ENCODE measurements at places on chromosomes 6 and 20.
A peak's percentile ranks its signal among the peaks of the same experiment; 100 is the strongest.

DNA sequence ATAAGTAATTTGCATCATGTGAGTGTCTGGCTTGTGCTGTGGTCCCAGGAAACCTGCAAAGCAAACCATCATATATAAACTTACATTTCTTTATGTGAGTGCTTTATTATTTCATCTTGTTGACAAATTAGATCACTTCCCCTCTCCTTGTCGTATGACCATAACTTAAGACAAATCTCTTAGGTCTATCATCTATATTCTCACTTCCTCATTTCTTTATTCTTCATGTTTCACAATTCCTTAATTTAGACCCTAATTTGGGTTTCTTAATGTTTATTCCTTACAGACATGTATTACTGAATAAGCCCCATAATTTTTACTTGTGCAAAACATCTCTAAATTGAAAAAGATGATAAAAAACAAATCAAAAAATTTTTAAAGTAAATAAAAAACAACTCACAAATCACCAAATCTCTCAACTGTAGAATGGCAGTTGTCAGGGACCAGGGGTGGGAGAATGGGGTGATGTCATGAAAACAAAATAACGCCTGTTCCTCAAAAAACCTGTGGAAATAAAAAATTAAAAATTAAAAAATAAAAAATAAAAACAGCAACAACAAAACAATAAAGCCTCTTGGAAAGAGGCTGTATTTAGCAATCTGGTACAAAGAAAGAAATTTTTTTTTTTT lies 49.5 kb upstream of the FBXO30 start:
- no peak for DNase-seq

DNA sequence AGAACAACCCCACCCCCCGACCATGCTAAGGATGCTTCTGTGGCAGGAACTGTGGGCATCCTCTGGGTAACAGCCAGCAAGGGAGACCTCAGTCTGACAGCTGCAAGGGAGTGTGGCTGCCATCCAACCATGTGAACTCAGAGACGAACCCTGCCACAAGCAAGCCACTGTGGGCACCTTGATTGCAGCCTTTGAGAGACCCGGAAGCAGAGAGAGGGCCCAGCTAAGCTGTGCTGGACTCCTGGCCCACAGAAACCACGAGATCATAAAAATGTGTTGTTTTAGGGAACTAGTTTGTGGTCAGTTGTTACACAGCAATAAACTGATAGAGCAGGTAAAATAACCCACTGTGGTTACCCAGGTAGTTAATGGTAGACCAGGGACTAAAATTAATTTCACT lies 414.6 kb downstream of the CDH26 start:
- no peak for DNase-seq

- no peak for DNase-seq
Observed at GRCh38 chr6:21144928-21145327, 448.6 kb upstream of the SOX4 start.

- peak; percentile 22 for DNase-seq
Observed at GRCh38 chr6:52389626-52390360, 27.8 kb downstream of the PAQR8 start.

- no peak for DNase-seq
Observed at GRCh38 chr6:112701201-112701600, 354.1 kb downstream of the RFPL4B start.

DNA sequence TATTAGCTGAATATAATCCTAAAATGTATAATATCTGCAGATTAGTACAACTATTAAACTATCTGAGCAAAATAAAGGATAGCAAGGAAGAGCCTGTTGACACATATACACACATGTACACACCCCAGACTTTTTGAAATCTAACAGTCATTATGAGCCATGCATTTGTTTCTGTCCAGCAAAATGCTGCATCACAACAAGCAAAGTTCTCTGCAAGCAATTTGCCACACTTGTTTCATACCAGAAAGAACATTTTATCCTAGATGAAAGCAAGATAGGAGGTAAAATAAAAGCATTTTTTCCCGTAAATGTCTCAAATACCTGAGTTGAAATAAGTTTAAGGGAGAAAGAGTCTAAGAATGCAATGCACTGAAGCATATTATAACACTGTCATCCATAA lies 145.2 kb downstream of the COL21A1 start:
- no peak for DNase-seq

DNA sequence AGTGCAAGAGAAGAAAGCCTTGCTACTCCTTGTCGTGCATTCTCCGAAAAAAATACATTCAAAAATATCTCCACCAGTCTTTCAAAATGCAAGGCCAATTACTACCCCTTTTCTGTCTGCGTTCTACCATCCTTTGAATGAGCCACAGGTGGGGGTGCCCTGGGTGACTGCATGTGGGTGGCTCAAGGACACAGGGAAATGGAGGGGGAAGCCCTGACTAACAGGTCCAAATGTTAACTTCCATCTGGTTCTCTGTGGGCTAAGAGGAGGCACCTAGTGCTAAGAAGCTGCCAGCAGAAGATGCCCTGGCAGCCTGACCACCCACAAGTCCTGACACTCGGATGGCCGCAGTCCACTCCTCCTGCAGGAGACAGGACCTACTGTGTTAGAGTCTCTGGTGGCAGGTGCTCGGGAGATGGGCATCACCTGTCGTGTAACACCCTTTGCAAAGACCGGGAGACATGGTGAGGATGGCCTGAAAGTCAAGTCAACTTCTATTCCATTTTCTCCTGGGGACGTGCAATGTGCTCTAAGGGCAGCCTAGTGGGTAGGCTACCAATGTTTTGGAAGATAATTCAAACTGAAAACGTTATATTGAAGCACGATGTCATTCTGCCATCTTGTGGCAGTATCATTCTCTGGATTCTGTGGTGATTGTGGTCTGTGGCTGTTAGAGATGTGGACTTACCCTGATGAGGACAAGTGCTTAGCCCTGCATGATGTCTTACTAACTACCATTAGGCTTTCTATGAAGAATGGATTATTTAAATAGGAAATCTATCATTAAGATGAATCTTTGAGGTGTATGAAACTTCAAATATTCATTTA lies 27.4 kb upstream of the IGF2R start:
- no peak for DNase-seq

Data from stimulated activated CD8-positive, alpha-beta memory T cell treated with anti-CD3 and anti-CD28 coated beads, Interleukin-4, amount 100 ng/mL, for 1 hour (primary cell).